ENCODE measurements at places on chromosomes 5 and 9.

- no peak for DNase-seq
Measured at GRCh38 chr5:113574417-113574816, 60.9 kb downstream of the YTHDC2 start.

GRCh38 chr9:38414040-38414723 is 10.1 kb downstream of the IGFBPL1 start:
- no peak for DNase-seq

DNA sequence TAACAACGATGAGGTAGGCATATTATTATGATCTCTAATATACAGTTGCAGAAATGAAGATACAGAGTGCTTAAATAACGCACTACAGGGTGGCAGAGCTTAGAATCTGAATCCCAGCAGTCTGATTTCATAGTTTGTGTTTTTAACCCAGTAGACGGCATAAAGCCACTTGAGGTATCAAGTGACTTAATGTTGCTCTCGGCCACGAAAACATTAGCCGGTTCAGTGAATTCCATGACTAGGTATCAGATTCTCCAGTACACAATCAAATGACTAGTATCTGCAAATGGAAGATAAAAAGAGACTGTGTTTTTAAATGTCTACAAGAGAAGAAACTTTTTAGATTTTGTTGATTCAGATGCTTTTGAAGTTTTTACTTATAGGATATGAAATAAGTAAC is 24.8 kb downstream of the SMC2 start:
- no peak for DNase-seq

GRCh38 chr5:14773588-14773987 is 98.0 kb downstream of the ANKH start:
- DNase-seq = no peak

- DNase-seq = no peak
Measured at GRCh38 chr9:36189976-36190375, 745 bp upstream of the CLTA start.

DNA sequence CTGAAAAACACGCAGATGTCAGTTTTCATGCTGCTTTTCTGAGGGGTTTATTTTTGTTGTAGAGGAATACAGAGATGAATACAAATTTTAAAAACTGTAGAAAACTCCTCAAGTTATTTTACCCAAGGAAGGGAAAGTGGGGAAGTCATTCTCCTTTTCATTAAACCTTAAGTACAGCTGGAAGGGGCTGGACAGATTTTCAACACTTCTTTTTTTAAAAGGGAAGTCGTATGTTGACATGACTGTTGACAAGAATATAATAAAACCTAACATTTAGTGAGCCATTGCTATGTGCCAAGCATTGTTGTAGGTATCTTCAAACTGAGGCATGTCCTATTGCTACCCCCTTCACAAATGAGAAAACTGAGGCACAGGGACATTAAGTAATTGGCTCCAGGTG is 235.7 kb upstream of the ELL2 start:
- no peak for DNase-seq

DNA sequence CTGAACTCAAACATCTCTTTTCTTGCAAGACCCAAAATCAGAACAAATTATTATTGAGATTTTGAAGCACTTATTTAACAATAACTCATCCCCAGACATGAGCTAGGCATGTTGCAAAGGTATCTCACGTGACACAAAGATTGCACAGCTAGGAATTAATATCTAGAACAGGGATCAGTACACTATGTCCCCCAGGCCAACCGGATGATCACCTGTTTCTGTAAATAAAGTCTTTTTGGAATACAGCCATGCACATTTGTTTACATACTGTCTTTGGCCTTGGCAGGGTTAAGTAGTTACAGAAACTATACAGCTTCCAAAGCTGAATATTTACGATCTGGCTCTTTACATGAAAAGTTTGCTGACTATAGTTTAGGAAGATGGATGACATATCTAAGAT is 287.7 kb downstream of the ACTL7B start:
- DNase-seq = no peak

- no peak for DNase-seq
Measured at GRCh38 chr9:105257809-105258208, 13.4 kb downstream of the SLC44A1 start.

- no peak for DNase-seq
Measured at GRCh38 chr5:151222790-151223446, 974 bp downstream of the CCDC69 start.

GRCh38 chr9:93500571-93501298 is 47.4 kb upstream of the FAM120AOS start:
- DNase-seq = no peak

- no peak for DNase-seq
Measured at GRCh38 chr5:126043688-126044087, 379.5 kb upstream of the GRAMD2B start.

DNA sequence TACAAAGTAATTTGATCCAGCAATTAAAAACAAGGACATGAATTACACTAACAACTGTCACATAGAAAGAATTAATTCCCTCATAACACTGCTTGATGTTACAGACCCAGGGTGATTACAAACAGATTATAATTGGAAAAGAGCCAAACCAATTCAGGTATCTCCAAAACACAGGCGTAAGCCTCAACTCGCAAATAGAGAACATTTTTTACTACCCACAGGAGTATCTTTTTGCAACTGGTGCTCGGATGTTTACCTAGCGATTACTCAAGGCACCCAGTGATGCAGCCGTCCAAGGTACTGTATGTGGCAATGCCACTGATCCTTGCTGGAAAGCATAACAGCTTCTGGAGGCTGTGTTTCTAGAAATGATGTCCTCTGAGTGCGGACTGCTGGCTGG is 386.1 kb upstream of the KIF2A start:
- DNase-seq = no peak

GRCh38 chr9:114031037-114031630 is 47.0 kb downstream of the AMBP start:
- DNase-seq = no peak

- DNase-seq = no peak
Measured at GRCh38 chr9:120405134-120405533, 174.8 kb downstream of the CDK5RAP2 start.

- no peak for DNase-seq
Measured at GRCh38 chr9:23822261-23823169, 3.5 kb downstream of the ELAVL2 start.

- DNase-seq = no peak
Measured at GRCh38 chr5:51203598-51203997, 179.7 kb upstream of the ISL1 start.

DNA sequence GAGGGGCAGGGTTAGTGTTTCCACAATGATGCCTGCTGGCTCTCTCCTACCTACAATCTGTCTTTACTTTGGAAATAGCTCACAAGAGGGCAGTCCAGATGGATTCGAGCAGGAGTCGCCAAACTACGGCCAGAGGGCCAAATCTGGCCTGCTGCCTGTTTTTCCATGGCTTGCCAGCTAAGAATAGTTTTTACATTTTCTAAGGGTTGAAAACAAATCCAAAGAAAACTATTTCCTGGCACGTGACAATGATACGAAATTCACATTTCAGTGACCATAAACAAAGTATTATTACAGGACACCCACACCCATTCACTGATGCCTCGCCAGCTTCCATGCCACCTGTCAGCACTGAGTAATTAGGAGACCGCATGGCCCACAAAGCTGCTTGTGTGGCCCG is 162.9 kb upstream of the WWC1 start:
- DNase-seq = no peak

GRCh38 chr5:130532786-130533185 is 628.5 kb downstream of the CHSY3 start:
- no peak for DNase-seq

DNA sequence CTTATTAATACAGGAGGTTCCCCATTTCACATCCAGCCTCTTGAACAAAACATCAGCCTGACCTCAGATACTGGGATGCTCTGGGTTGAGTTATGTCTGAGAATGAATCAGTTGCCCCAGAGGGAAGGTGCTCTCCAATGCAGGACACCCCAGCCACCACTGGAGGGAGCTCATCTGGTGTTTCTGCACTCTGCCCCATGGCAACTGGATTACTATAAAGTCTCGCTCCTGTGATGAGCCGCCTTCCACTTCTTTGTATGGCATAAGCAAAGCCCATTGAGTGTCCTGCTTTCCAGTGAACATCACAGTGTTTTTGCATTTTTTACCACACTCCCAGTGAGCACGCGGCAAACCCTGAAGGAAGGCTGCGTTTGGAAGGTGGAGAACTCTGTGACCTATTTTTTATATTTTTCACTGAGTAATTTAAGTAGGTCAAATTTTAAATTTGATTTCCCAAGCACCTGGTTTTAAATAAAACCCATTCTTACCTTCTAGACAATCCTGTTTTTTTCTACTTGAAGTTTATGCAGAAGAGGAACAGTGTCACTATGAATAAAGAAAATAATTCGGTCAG is 176.9 kb upstream of the WWC1 start:
- no peak for DNase-seq

- no peak for DNase-seq
Measured at GRCh38 chr5:132013711-132014110, 2.3 kb upstream of the ACSL6 start.

- no peak for DNase-seq
Measured at GRCh38 chr5:142544946-142545649, 140.8 kb downstream of the FGF1 start.

DNA sequence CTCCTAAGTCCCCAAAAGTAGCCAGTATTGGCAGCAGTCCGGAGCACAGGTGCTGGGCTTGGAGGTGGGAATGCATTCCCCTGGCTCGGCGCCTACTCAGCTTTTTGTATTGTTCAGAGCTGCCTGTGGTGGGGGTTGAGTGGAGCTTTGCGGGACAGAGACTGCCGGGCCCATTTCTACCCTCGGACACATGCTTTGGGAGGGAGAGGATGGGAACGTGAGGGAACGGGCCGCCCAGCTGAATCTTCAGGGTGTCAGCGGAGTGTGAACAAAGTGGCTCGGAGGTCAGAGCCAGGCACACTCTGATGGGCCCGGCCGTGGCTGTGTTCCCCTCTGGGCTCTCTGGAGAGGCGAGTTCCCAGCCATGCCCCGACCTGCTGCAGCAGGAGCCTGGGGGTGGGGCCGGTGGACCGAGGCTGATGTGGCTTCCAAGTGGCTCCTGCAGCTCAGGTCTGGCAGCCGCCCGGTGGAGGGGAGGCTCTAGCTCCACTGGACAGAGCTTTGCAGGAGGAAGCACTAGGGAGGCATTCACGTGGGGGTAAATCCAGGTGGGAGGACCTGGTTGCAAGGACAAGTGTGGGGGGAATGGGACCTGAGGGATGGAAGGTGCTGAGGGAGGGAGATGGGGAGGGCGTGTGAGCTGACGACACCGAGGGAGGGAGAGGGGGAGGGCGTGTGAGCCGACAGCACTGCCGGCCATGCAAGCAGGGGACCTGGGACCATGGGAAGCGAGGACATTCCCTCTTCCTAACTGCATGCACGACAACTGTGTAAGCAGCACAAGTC is 31.1 kb upstream of the SLC6A3 start:
- no peak for DNase-seq

GRCh38 chr5:134732819-134733218 is 5.5 kb upstream of the CAMLG start:
- DNase-seq = no peak

DNA sequence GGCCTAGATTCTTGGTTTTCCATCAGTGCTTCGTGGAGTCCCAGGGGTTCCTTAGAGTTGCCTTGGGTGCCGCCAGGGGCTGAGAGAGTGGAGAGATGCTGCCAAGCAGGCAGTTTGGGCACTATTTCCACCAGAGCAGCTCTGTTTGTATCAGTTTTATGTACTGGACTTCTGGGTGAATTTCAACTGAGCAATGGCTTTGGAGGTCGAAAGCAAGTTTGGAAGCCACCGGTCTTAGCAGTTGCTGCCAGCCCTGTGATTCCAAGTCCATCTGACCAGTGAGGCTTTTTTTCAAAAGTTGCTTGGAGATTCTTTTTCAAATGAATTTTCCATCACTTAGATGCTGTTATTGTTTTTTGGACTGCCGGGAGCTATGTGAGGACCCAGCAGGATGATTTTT is 68.5 kb downstream of the ANGPTL2 start:
- no peak for DNase-seq

GRCh38 chr5:113608113-113608596 is 94.7 kb downstream of the YTHDC2 start:
- DNase-seq = no peak

- no peak for DNase-seq
Measured at GRCh38 chr5:146402949-146403348, 44.2 kb upstream of the TCERG1 start.

- DNase-seq = no peak
Measured at GRCh38 chr9:35533398-35533797, 43.5 kb downstream of the RUSC2 start.

DNA sequence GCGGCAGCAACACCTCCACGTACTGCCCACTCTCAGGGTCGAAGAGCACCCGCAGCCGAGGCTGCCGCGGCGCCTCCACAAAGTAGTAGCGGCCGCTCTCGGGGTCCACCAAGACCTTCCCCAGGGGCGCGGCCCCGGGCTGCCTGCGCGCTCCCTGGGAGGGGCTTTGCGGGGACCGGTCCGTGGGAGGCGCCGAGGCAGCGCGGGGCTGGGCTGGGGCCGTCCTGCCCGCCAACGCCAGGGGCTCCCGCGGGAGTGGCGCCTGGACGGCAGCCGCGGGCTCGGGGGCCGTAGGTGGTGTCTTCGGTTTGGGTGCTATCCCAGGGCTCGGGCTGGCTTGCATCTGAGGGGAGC is 2.6 kb upstream of the MZB1 start:
- DNase-seq = no peak

- no peak for DNase-seq
Measured at GRCh38 chr5:122584411-122585300, 190.2 kb upstream of the SNX2 start.

DNA sequence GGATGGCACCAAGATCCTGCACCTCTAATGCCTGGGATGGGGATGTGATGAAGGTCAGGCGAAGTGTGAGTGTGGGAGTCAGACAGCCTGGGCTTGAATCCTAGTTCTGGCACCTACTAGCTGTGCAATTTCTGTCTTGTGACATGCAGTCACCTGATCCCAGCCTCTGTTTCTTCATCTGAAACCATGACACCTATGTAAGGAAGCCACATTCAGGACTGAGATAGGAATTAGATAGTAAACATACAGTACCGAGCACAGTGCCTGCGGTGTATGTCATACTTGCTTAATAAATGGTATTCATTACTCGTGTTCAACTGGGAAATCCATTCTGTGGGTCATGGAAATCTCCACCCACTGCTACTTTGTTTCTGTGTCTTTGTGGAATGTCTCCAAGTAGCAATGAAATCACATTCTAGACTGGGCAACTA is 140.6 kb upstream of the STC2 start:
- no peak for DNase-seq

GRCh38 chr9:136093995-136094881 is 851 bp downstream of the NACC2 start:
- DNase-seq = no peak

GRCh38 chr5:78823196-78823595 is 161.9 kb downstream of the ARSB start:
- no peak for DNase-seq
